Activated T-helper 17 cell treated with anti-CD3 and anti-CD28 coated beads, Interleukin-2, amount 50 U/mL, for 72 hours (primary cell): ENCODE measurements at places on chromosomes 1 and 21.

DNA sequence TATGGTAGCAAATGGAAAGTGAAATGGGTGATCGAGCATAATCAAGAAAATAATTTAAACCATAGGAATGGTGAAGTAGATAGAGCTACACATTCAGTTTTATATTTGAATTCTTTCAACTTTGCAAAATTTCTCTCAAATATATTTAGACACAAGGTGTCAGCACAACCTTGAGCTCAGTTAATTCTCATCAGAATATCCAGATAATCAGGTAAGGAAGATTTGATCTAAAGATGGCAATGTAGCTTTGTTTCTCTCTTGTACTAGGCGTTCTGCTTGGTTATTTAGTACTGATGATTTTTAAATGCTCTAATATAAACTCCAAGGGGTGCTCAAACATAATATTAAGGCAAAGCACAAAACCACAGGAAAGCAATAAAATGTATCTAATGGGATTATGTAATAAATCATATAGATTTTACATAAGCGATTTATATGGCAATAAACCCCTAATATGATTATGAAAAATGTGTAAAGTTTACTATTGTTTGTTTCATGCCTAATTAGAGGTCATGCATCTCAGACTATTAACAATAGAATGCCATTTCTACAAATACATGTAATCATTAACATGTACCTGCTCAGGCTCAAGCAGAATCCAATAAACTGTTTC, 32.4 kb upstream of the SERTAD4 start:
- ATAC-seq, result no peak

DNA sequence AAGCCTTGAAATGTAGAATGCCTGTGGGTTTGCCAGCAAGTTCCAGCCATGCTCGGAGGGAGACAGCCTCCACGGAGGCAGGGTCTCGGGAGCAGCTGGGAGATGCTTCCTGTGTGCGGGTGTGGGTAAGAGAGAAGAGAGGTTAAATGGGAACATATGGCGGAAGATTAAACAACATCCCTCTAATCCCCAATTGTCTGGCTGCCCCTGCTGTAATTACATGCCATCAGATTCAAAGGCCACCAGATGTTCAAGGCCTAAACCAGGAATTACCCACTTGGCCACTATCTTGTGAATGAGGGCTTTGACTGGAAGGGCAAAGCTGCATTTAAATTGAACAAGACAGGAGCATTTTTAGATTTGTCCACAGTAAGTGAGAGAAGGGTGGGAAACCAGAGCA, 81.4 kb upstream of the BACE2 start:
- no peak for ATAC-seq

- ATAC-seq, result peak; percentile 59
These were observed 183.8 kb downstream of the DHRS3 start for GRCh38 chr1:12434174-12434573.

DNA sequence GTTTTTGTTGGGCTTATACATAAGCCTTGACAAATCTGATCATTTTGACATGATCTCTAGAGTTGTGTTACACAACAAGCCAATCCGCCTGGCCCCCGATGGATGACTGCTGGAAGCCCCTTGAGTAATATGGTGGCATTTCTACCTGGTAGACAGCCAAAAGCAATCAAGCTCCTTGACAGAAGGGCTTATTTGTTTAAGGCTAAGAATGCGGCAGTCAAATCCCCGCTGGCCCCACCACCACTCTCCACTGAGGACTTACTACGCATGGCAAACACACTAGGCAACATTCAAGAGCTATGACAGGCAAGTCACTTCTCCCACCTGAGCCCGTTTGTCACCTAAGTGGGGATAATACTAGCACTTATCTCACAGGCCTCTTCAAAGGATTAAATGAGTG, 33.4 kb upstream of the C1orf198 start:
- no peak for ATAC-seq

DNA sequence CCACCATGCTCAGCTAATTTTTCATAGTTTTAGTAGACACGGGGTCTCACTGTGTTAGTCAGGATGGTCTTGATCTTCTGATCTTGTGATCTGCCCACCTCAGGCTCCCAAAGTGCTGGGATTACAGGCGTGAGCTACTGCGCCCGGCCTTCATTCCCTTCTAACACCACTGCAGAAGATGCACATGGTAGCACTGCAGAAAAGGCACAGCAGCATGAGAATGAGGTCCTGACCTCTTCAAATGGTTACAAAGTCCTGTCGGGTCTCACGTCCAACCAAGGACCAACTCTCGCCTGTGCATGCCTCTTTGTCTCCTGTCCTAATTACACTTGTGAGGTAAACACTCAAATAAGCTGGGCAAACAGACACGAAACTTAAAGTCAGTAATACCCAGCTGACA, 83.0 kb upstream of the GCLM start:
- no peak for ATAC-seq
